ENCODE measurements at places on chromosomes 4 and X.

- DNase-seq = no peak
These were observed 13.1 kb downstream of the ACSL1 start for GRCh38 chr4:184812651-184813181.

DNA sequence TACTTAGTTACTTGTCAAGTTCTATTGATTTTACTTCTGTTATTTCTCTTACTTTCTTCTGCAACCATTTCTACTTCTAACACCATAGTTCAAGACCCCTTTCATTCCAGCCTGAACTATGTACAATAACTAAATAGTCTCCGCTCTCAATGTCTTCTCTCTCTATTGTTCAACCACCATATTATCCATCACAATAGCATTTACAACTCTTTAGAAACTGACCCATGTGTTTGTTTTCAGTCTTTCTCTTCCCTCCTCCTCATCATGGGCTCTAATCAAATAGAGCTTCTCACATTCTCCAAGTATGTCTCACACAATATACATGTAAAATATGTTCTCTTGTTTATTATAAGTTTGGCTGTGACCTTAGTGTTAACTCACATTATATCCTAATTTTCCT is 143.6 kb downstream of the ZAR1 start:
- DNase-seq = no peak

DNA sequence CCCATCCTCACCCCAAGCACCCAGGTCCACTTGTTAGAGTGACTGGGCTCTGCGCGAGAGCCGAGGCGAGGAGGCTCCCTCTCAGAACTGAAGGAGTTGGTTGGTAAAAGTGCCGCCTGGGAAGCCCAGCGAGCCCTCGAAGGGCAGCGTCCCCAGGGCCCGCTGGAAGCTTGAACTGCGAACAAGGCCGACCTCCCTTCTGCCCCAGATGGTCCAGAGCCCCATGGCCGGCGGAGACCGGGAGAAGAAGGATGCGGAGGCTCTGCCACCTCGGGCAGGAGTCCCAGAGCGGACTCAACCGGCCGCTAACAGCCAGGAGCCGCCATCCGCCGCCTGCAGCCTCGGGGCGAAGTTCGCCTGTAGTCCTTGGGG is 116.3 kb upstream of the TEX13C start:
- no peak for DNase-seq

DNA sequence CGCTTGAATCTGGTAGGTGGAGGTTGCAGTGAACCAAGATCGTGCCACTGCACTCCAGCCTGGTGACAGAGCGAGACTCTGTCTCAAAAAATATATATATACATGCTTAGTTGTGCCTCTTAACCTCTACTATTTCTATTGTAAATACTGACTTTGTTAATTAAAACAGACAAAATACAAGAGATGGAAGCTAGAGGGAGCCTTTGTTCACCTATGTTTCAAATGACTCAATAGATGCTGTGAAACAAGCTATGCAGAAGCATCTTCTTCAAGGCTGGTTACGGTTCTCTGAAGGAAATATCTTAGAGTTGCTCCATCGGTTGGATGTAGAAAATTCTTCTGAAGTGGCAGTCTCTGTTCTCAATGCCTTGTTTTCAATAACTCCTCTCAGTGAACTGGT is 6.2 kb downstream of the NCAPG start:
- DNase-seq = no peak
